ENCODE measurements at places on chromosomes 1 and 21.

DNA sequence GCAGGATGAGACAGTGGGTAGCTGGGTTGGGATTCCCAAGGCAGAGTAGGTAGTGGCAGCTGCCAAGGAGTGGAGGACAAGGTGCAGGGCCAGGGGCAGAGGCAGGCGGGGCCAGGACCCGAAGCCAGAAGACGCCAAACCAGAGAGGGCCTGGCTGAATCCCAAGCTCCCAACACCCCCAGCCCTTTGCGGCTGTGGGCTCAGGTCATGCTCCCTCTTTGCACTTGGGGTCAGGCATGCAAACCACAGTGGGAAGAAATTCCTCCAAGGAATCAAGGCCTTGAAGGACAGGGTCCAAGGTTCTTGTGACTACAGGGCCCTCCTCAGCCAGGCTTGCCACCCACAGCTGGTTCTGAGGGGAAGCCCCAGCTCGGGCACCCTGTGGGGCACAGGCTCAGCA is 6.2 kb downstream of the C1orf210 start:
- DNase-seq = no peak

GRCh38 chr1:239722035-239722434 is 335.7 kb downstream of the CHRM3 start:
- no peak for DNase-seq

- DNase-seq = no peak
Observed at GRCh38 chr1:23108918-23109533, 59.6 kb downstream of the LUZP1 start.

DNA sequence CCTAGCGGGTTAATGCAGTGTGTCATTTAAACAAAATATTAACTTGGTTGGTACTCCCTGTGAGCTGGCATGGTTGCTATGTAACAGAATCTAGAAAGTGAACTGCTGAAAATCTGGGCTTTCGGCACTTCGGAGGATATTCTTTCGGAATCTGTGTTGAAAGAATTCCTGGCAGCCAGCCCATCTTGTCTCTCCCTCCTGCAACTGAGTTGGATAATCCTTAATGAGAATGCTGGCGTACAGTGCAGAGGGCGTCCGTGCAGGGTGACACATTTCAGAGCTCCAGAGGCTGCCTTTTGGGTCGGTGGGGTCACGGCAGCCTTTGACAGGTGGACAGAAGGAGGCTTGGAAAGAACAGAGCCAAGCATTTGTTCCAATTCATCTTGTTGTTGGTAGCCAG is 3.7 kb downstream of the KAZN start:
- no peak for DNase-seq

DNA sequence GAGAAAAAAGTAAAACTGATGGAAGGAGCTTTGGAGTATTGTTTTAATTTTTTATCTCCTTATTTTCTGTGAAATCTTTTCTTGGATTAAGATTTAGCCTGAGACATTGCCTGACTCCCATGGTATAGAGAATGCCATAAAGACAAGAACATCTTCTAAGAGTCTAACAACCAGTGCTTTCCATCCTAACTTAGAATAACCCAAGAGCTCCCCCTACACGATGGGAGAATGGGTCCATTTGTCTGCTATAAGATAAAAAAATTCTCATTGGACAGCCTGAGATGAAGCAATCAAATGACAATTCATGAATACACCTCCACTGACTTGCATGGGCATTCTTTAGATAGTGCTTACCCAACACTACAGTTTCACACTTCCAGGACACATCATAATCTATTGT is 478.1 kb downstream of the TTLL7 start:
- no peak for DNase-seq

- no peak for DNase-seq
Observed at GRCh38 chr21:44884097-44884496, 10.6 kb upstream of the PTTG1IP start.

GRCh38 chr1:2810281-2810680 is 8.8 kb upstream of the TTC34 start:
- no peak for DNase-seq

- no peak for DNase-seq
Observed at GRCh38 chr1:213669964-213670691, 317.6 kb upstream of the PROX1 start.

DNA sequence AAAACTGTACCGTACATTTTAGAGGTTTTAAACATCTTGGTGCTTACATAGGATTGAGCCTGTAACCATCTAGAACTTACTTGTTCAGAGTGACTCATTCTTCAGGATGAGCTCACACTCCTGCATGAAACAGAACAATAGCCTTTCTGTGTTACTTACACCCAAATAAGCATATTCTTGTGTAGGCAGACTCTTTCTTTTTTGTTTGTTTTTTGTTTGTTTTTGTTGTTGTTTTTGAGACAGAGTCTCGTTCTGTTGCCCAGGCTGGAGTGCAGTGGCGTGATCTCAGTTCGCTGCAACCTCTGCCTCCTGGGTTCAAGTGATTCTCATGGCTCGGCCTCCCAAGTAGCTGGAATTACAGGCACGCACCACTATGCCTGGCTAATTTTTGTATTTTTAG is 3.8 kb upstream of the CA6 start:
- no peak for DNase-seq

All from dermis microvascular lymphatic vessel endothelial cell (primary cell).